Frontal cortex (tissue), 4 donors: ENCODE measurements at places on chromosomes 16 and 17. TPM values are rescaled to one million over a fixed set of nuclear protein-coding genes. Genes with fewer than 3 reads are reported as not detected.

DNA sequence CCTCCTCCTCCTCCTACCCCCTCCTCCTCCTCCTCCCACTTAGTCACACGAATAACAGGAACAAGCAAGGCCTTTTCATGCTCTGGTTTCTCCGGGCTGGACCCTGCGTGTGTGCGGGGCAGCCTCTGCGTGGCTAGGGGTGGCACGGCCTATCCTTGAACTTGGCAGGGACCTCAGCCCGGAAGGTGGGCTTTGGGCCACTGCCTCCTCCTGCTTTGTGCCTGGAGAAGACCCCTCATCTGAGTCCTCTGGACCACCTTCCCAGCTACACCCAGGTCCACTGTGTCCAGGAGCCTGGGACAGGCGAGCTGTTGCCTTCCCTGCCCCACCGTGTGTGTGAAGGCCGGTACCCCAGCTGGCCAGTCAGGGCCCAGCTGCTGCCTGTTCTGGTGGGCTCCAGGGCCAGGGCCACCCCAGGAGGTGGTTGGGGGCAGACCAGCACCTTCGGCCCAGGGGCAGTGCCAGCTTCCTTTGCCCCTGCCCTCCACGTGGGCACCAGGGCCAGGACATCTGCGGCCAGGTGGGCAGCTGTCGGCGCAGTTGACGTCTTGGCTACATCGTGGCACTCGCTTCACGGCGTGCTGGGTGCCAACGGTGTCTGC, 35.4 kb downstream of the GINS2 start:
- DNase-seq = no peak

DNA sequence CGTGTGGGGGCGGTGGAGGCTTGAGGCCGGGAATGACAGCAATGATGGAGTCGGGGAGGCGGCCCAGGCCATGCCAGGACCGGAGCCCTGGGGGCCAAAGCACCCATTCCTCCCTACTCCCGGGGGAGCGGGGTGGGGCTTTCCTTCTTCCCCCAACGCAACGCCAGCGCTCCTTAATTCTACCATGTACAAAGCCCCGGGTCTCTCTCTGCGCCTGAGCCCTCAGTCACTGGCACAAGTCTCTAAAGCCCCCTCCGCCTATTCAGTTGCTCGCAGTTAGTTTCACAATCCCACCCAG, 245 bp upstream of the RNF227 start:
- DNase-seq = no peak

- no peak for DNase-seq
These were observed 220.3 kb downstream of the PRKCA start for GRCh38 chr17:66522591-66523272.

The TAC4 gene
- total RNA-seq = not detected
